HT-29 (cell line): ENCODE measurements at places on chromosomes 7 and 10.
A peak's percentile ranks its signal among the peaks of the same experiment; 100 is the strongest.

GRCh38 chr7:46879783-46880182 lies 702.1 kb downstream of the TNS3 start:
- DNase-seq: no peak

GRCh38 chr10:115921795-115922194 lies 351.2 kb downstream of the GFRA1 start:
- no peak for DNase-seq

DNA sequence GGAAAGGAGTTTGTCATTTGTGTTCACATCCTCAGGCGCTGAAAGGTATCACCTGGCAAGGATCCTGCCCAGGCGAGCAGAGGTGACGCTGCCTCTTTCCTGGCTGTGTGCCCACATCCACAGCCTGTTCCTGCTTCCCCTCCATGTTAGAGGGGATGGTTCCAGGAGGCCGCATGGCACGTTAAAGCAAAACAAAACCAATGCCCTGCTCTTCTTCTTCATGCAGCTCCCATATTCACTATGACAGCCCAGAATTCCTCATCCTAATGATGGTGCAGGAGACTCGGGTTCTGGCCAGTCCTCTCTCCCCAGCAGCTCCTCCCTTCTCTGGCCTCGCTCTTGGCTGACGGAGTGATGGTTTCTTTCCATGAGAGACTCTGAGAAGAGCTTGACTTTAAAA lies 678.5 kb upstream of the ANKRD30A start:
- DNase-seq: peak; percentile 13

DNA sequence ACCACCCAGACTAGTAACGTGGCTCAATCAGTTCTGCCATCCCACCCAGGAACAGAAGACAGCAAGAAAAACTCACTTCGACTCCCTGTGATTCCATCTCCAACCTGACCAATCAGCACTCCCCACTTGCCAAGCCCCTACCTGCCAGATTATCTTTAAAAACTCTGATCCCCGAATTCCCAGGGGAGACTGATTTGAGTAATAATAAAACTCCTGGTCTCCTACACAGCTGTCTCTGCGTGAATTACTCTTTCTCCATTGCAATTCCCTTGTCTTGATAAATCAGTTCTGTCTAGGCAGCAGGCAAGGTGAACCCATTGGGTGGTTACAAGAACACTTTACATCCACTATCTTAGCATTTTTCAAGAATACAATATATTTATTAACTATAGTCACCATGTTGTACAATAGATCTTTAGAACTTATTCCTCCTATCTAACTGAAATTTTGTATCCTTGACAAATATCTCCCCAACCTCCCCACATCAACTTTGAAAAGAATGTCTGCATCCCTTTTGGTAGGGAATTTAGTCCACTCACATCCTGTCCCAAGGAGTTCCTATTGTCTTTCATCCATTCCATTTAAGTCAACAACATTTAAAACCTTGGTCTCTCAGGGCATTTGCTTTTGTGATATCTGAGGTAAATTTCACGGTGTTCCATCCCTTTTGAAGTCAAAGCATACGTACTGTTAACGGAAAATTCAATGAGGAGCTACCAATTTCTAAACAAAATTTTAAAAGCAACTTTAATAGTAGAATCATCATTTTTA lies 163.7 kb downstream of the MACC1 start:
- no peak for DNase-seq

DNA sequence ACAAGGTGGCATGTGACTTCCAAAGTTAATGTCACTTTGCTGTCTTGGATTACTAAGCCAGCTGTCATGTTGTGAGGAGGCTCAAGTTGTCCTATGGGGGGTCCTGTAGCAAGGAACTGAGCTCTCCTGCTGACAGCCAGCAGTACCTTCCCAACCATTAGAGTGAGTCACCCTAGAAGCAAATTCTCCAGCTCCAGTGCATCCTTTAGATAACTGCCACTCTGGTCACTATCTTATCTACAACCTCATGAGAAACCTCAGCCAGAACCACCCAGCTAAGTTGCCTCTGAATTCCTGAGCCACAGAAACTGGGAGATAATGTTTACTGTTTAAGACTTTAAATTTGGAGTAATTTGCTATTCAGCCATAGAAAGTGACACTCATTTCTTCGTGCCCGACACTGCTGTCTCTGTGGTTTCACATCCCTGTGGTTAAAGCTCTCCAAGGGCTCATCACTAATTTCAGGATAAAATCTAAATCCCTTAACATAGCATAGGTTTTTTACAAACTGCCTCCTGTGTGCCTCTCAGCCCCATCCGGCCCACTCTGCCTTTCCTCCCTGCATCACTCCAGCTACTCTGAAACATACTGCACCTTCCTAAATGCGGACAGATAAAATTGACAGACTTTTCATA lies 83.5 kb downstream of the PRR15 start:
- no peak for DNase-seq

- no peak for DNase-seq
Observed at GRCh38 chr10:95558593-95559320, 2.4 kb downstream of the SORBS1 start.

DNA sequence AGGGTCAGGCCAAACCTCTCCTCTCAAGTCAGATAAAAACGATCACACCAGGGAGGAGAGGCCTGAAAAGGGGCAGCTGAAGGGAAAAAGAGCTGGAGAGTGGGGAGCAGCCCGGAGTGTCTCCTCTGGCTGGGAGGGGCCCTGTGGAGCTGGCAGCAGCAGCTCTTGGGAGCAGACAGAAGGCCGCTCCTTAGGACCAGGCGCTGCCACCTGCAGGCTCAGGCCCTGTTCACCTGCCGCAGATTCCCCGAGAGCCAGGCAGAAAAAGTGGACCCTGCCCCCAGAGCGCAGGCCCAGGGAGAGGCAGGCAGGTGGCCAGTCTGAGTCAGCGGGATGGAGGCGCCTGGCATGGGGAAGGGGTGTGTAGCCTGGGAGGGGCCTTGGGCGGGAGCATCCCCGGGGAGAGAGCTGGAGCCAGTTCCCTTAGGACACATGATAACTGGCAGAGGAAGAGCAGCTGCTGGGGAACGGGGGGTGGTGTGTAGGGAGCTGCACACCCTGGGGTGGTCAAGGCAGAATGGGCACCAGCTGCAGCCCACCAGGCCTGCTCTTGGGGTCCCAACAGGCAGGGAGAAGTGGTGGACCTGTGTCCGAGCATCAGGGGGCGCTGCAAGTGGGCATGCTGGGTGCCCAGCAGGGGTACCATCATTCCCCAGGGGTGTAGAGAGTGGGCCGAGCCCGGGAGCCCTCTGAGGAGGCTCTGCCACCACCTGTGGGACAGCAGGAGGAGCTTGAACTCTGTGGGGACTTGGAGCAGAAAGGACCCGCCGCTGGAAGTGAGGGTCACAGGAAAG lies 177.2 kb upstream of the RHEB start:
- peak; percentile 68 for DNase-seq

DNA sequence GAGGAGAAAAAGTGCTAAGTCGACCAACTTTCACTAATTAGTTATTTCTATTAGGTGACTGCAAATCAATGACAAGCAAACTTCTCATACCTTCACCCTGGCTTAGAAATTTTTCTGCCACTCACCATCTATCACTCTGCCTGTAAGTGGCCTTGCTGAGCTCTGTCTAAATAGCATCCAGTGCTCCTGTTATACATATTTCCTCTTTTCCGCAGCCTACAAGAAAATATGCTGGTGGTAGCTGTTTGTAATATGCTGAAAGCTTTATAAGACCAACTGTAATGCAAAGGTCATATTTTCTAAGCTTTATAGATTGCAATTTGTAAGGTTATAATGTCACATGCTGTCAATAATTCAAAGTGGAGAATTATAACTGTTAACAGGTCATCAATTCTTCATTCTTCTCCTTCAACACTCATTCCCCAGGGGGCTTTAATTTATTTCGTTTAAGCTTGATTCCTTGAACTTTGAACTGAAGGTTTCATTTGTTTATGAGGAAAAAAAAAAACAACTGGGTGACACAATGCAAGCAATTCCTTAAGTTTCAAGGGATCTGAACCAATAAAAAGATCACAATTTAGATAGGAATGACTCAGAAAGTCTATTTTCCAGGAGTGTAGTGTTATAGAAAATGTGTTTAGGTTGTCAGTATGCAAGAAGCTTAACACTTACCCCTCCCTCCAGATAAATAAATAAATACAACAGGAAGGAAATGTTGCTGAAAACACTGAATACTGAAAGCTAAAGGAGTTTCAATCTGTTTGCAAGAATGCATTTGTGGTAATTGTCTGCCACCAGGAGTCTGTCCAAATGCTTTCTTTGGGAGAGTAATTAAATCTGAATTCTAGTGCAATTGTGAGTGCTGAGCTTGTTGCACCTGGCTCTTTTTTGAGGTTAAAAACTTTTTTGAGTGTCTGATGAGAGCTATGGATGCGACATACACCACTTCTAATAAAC lies 183.7 kb downstream of the SORCS1 start:
- no peak for DNase-seq

DNA sequence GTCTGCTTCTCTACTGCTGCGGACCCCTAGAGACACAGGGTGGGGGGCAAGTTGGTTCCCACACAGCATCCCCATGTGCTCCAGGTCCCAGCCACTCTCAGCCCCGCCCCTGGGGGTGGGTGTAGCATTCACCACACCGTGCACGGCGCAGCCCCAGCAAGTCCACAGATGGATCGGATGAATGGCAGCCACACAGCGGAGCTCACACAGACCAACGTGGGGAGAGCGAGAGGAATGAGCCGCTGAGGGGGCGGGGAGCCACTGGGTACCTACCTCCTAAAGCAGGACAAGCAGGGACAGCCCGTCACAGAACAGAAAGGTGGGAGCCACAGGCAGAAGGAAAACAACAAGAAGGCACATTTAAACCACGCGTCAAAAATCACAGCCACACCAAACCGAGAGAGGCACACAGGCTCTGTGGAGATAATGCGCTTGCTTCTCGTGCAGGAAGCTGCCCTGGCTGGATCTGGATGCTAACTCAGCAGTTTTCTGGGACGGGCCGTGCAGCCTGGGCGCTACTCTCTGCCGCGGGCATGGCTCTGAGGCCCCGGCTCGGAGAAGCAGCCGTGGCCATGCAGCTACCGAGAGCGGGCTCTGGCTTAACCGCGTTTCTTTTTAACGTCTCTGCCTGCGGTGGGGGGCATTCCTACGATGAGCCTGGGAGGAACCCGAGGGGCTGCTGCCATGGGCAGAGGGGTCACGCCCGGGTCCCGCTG lies 102.5 kb downstream of the CYTH3 start:
- no peak for DNase-seq

GRCh38 chr7:25149836-25150235 lies 24.8 kb upstream of the CYCS start:
- no peak for DNase-seq

- no peak for DNase-seq
Observed at GRCh38 chr10:2933519-2933918, 133.8 kb upstream of the PFKP start.

DNA sequence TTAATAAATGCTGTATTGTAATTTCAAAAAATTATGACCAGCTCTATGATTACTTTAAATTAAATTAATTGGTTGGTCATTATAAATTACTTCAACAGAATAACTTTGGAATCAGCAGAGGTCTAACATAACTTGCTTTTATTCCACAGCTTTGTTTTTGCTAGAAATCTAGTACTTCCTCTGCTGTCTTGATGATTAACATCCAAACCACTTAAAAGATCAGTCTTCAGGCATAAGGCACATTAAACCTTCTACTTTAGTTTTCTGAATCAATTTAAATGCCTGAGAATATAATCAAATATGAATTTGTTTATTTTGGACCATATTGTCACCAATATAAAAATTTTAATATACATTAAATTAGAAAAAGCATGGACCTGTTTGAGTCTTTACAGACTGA lies 465.3 kb downstream of the ARL4A start:
- DNase-seq: no peak

DNA sequence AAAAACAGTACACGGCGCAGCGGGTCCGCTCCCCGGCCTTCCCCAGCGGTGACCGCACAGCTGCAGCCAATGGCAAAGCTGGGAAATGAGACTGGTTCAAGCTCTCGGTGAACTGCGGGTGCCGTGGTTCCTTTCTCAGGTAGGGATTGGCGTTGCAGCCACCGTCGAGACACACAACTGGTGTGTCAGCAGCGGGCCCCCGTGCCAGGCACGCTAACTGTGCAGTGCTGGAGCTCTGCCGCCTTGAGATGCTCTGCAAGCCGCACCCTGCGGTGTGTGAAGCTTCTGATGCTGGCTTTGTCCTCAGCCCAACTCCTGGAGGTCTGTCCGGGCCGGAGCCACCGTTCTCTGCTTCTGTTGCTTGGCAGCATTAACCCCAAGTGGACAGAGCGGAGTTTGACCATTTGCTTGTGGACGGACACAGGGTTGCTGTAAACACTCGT lies 20.6 kb upstream of the NKX6-2 start:
- no peak for DNase-seq
